ENCODE measurements at places on chromosomes 6 and 20. TPM values are rescaled to one million over a fixed set of nuclear protein-coding genes. Genes with fewer than 3 reads are reported as not detected.

The NOX3 gene
- not detected for total RNA-seq

The PRDM13 gene
- total RNA-seq, result not detected

The LINC00237 gene
- total RNA-seq, result not detected

The SUMO4 gene
- total RNA-seq, result 0.32 TPM

The MYB gene
- total RNA-seq, result not detected

The RSPO3 gene
- total RNA-seq, result 5.8 TPM

The NOTCH4 gene
- 52.3 TPM for total RNA-seq

The RNGTT gene
- total RNA-seq, result 24.9 TPM

The SIRPA gene
- 8.4 TPM for total RNA-seq

The COL10A1 gene
- total RNA-seq, result not detected

The SEMG1 gene
- not detected for total RNA-seq

The DST gene
- 217 TPM for total RNA-seq

The PNISR gene
- 35.7 TPM for total RNA-seq

The KHDC1 gene
- 2.0 TPM for total RNA-seq

The WFDC12 gene
- not detected for total RNA-seq

The GID8 gene
- 42.9 TPM for total RNA-seq

The LGSN gene
- total RNA-seq, result not detected

The PCSK2 gene
- not detected for total RNA-seq

The GATA5 gene
- total RNA-seq, result not detected

The SIRPD gene
- total RNA-seq, result not detected

The C20orf204 gene
- total RNA-seq, result 3.0 TPM

The TBPL1 gene
- 23.1 TPM for total RNA-seq

The SLC12A5 gene
- total RNA-seq, result 0.32 TPM

The MAS1 gene
- total RNA-seq, result not detected

The VARS2 gene
- 15.9 TPM for total RNA-seq

The TCF21 gene
- total RNA-seq, result 0.15 TPM

The PDYN gene
- total RNA-seq, result not detected

The TOX2 gene
- total RNA-seq, result 1.7 TPM

The DOK5 gene
- total RNA-seq, result 2.4 TPM

The SYCP2 gene
- total RNA-seq, result 0.30 TPM

The C6orf47 gene
- total RNA-seq, result 18.8 TPM

The CST8 gene
- not detected for total RNA-seq

The L3MBTL3 gene
- 38.3 TPM for total RNA-seq

The DYNLT2 gene
- total RNA-seq, result 0.97 TPM

The PAK5 gene
- total RNA-seq, result not detected

The AIF1 gene
- not detected for total RNA-seq

The OTOR gene
- total RNA-seq, result not detected

The ECT2L gene
- not detected for total RNA-seq

The RIPPLY2 gene
- not detected for total RNA-seq

The MUCL3 gene
- not detected for total RNA-seq

The TMEM200A gene
- total RNA-seq, result 3.0 TPM

The OSTM1 gene
- total RNA-seq, result 13.0 TPM

The GFOD1 gene
- total RNA-seq, result 34.4 TPM

The C6orf163 gene
- total RNA-seq, result 0.32 TPM

The ADGRB3 gene
- total RNA-seq, result under 0.01 TPM

The HLA-DQA1 gene
- not detected for total RNA-seq

The CALHM4 gene
- total RNA-seq, result 0.46 TPM

The CENPQ gene
- total RNA-seq, result 6.5 TPM

The THBS2 gene
- 3.6 TPM for total RNA-seq

The SCRT2 gene
- not detected for total RNA-seq

The MCHR2 gene
- total RNA-seq, result not detected

Measured in epithelial cell of umbilical artery (primary cell).